ENCODE measurements at places on chromosomes 7 and 10. TPM values are rescaled to one million over a fixed set of nuclear protein-coding genes. Genes with fewer than 3 reads are reported as not detected.

GRCh38 chr7:100432053-100432452 is 2.4 kb downstream of the MEPCE start:
- DNase-seq: no peak

GRCh38 chr10:18523025-18523424 is 128.4 kb downstream of the NSUN6 start:
- DNase-seq: no peak

DNA sequence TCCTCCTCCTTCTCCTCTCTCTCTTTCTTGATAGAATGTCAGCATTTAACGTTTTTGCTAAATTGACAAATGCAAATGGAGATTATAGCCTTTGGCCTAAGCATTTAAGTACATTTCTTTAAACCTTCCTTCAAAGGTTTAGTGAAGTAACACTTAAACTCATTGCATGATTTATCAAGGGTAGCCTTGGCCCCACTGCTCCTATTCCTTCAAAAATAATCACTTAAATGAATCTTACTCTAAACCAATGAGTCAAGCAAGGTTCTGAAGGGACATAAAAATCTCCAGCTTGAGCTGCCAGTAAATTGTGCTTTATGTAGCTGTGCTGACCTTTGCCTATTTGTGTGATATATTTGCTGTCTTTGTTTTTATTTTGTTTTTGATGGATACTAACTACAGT is 358.5 kb upstream of the AKR1E2 start:
- no peak for DNase-seq

DNA sequence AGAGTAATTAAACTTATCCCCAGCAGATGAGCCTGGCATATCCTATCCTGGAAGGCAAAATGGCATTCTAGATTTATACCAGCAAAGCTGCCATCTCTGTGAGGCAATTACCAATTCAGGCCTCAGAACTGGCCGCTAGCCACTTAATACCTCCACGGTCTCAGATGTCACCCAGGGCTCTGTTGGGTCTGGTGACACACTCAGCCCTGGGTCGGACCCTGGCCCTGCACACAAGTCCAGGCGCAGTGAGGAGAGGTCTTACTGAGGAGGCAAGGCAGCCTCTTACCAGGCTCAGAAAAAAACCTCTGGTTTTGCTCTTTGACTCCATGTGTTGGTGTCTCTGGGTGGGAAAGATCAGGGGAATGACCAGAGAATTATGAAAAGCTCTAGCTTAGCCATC is 186.6 kb downstream of the EMX2 start:
- DNase-seq: no peak

- DNase-seq: no peak
These were observed 562 bp downstream of the NUB1 start for GRCh38 chr7:151342102-151342646.

- DNase-seq: no peak
These were observed 156.7 kb upstream of the BET1 start for GRCh38 chr7:94160719-94161435.

DNA sequence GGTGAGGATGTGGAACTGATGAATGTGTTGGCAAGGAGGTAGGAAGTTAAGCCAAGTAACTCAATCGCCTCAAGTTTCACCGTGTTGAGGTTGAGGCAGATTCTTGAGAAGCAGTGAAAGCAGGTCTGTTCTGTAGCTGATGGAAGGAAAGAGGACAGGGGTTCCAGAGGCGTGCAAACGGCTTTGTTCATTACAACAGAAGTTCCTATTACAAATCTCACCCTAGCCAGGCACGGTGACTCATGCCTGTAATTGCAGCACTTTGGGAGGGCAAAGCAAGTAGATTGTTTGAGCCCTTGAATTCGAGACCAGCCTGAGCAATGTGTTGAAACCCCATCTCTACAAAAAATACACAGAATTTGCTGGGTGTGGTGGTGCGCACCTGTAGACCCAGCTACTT is 36.9 kb upstream of the PTF1A start:
- DNase-seq: no peak

GRCh38 chr7:148911626-148912025 is 27.5 kb upstream of the EZH2 start:
- no peak for DNase-seq

DNA sequence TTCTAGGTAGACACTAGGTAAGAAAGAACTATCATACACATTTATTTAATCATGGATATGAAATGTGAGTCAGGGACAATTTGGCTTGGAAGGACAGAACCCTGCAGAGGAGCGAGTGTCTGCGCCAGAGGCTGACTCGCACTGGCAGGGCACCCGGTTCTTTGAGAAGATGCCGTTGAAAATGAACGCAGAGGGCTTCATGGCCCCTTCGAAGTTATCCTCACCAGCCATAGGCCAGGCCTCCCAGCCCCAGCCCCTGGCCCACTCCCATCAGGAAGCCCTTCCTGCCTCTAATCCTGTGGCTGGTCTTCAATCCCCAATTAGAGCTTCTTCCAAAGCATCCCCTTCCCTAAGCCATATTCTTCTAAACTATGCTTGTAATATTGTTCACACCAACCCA is 239.8 kb downstream of the TCERG1L start:
- DNase-seq: no peak

- DNase-seq: no peak
These were observed 17.6 kb upstream of the ORC5 start for GRCh38 chr7:104225451-104225850.

GRCh38 chr7:155965010-155965409 is 152.7 kb upstream of the SHH start:
- DNase-seq: no peak

GRCh38 chr10:112497347-112497950 is 50.4 kb downstream of the VTI1A start:
- DNase-seq: no peak

DNA sequence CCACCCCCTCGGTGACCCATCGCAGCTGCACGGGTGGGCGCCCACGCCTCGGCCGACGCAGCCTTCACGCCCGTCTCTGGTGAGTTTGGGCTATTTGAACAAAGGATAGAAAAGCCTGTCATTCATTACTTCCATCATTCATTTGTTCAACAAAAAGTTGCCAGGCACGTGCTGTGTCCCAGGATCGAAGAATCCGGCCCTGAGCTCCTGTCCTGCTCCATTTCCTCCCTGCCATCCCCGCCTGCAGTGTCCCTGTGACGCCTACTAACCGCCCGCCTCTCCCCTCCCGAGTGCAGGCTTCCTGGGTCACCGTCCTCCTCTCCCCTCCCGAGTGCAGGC is 340.1 kb downstream of the WDR37 start:
- no peak for DNase-seq

GRCh38 chr7:123974326-123974908 is 49.4 kb downstream of the SPAM1 start:
- DNase-seq: peak; percentile 62

DNA sequence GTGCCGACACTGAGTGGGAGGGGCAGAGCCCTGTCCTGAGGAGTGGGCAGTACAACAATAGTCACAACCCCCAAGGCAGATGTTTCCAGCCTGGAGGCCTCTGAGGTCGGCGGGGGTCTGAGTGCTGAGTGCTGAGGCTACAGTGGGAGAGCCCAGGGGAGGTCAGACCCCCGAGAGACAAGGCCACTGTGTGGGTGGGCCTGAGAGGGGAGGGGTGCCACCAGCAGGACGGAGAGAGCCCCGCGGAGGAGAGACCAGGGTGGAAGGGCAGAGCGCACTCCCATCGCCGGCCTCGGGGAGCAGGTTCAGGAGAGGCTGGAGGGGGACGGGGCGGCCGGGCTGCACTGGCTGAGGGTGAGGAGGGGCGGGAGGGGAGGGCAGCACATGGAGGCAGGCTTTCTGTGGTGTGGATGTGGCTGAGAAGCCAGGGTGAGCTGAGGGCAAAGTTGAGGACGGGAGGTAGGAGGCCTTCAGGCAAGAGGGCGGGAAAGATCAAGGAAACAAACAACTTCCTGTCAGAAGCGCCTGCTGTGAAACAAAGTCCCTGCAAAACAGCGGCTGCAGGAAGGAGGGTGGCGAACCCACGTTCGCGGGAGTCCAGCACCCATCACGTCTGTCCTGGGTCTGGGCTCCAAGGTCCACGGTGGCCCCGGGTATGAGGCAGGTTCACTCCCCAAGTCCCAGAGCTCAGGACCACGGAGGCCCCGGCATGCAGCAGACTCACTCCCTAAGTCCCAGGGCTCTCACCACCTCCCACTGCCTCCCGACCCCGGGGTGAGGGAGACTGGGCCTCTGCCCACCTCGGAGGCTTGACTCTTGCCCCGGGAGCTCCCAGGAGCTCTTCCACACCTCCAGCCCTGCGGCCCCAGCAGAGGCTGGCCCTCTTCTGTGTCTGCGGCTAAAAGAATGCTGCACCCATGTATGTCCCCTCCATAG is 76.8 kb upstream of the NKX6-2 start:
- DNase-seq: no peak

DNA sequence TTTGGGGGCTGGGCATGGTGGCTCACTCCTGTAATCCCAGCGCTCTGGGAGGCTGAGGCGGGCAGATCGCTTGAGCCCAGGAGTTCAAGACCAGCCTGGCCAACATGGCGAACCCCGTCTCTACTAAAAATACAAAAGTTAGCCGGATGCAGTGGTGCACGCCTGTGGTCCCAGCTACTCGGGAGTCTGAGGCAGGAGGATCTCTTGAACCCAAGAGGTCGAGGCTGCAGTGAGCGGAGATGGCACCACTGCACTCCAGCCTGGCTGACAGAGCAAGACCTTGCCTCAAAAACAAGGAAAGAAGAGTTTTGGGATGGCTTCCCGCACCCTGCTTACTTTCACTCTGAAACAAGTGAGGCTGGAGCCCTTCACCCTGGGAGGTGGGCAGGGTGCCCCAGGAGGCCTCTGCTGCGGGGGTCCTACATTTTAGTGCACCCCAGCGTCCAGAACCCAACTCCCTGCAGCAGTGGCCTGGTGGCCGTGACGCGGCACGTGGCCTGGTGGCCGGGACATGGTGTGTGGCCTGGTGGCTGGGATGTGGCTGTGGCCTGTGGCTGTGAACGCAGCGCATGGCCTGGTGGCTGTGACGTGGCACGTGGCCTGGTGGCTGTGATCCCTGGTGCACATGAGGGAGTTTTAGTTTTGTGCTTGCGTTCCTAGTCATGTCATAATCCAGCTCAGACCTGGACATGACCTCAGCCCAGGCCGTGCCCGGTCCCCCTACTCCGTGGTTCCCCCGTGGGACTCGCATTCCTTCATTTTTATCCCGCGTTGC is 9.3 kb downstream of the KNDC1 start:
- DNase-seq: no peak

- DNase-seq: peak; percentile 42
These were observed 997 bp upstream of the LDB1 start for GRCh38 chr10:102120991-102121738.

GRCh38 chr7:115941703-115942268 is 88.8 kb downstream of the TFEC start:
- DNase-seq: no peak

- DNase-seq: no peak
These were observed 65.7 kb downstream of the ORC5 start for GRCh38 chr7:104142147-104142546.

GRCh38 chr7:123580406-123581161 is 21.0 kb upstream of the ASB15 start:
- peak; percentile 21 for DNase-seq

GRCh38 chr7:77444123-77444522 is 28.0 kb upstream of the GSAP start:
- DNase-seq: no peak

DNA sequence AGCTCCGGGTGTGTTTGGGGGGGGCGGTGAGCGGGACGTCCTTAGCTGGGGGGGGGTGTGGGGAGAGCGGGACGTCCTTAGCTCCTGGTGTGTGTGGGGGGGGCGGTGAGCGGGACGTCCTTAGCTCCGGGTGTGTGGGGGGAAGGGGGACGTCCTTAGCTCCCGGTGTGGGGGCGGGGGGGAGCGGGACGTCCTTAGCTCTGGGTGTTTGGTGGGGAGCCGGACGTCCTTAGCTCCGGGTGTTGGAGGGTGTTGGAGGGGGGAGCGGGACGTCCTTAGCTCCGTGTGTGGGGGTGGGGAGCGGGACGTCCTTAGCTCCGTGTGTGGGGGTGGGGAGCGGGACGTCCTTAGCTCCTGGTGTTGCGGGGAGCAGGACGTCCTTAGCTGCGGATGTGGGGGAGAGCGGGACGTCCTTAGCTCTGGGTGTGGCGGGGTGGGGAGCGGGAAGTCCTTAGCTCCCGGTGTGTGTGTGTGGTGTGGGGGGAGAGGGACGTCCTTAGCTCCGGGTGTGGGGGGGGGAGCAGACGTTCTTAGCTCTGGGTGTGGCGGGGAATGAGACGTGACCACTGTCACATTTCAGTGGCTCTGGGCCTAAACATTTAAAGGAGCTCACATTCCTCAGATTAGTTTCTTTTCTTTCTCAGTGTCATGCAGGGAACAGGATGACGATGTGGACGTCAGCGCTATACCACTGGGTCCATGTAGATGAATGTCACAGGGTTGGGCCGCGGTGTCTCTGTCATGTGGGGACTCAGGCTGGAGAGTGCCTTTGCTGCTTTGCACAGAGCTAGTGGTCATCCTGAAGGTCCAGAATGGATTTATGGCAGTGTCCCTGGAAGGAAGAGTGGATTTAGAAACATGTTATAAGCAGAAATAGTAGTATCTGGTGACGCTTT is 7.5 kb downstream of the DYNC2I1 start:
- DNase-seq: peak; percentile 16

SYCE1 gene
- not detected for total RNA-seq

NPSR1 gene
- total RNA-seq: not detected

FAM53B gene
- total RNA-seq: 17.3 TPM

LRIT1 gene
- total RNA-seq: not detected

TSPAN13 gene
- total RNA-seq: 22.5 TPM

SEM1 gene
- 207 TPM for total RNA-seq

Measured in foreskin keratinocyte (primary cell).